ENCODE measurements at places on chromosomes 5 and 9.

DNA sequence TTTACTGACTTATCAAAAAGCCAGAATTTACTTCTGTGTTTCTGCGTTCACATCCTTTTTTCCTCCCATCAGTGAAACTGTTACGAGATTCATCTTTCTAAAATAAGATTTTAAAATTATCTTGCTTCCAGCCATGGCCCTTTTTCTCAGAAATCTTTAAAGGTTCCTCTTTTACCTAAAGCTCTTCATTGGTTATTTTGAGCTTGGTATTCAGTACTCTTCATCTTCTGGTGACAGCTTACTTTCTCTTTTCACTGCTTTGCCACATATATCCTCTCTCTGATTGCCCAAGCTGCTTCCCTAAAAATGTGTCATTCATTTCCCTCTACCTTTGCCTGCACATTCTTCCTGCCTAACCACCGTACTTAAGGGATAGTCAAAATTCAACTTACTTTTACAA lies 32.3 kb downstream of the TGFBR1 start:
- DNase-seq = no peak

DNA sequence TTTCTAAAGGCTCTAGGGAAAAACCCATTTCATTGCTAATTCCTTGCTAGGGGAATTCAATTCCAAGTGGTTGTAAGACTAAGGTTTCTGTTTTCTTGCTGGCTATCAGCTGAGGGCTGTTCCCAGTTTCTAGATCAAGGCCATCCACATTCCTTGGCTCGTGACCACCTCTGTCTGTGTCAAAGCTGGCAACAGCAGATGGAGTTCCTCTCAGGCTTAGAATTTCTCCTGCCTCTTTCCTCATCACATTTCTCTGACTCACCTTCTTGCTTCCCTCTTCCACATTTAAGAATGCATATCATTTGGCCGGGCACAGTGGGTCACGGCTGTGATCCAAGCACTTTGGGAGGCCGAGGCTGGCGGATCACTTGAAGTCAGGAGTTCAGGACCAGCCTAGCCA lies 19.0 kb downstream of the DAB2IP start:
- no peak for DNase-seq

DNA sequence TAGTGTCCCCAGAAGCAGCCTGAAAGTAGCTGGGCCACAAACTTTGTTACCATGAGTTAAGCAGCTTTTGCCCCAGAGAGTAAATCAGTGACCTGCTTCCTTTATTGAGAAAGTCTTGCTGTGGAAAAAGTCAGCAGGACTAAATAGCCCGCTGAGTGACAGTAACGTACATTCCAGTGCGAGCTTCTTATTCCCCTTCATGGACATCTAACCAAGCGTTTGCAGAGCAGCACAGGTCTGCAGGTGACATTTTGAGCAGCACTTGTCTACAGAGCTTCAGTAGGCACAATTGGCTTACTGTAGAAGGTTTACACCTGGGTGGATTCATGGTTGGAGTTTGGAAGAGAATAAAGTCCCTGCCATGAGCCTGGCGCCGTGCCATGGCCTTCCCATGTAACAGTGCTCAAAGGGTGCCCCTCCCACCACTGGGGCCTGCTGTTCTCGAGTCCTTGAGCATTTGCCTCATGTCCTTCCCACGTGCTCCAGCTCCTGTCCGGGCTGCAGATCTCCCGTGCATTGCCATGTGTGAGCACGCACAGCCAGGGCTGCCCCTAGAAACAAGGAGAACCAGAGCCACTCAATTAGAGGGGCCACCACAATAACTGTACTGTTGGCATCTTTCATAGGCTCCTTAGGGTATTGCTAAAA lies 41.3 kb upstream of the GRHPR start:
- DNase-seq = no peak

- DNase-seq = no peak
Measured at GRCh38 chr9:125989090-125989501, 241.9 kb downstream of the PBX3 start.

DNA sequence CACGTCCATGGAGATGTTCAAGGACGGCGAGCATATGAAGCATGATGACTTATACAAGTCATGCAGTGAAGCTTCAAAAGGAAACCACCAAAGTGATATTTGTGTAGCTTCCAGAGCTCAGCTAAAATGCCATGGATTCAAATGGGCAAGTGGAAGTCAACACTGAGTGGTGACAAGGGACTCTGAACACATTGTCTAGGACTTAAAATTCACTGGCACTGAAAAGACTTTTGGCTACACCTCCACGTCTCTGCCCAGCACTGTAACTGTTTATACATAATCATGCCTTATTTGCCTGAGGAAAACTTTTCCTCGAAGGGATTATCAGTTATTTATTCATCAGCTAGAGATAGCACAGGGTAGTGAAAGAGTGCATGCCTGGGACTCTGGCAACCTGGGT lies 15.2 kb downstream of the CTXN3 start:
- DNase-seq = no peak

- no peak for DNase-seq
Measured at GRCh38 chr9:128607642-128608350, 48.9 kb downstream of the DYNC2I2 start.

DNA sequence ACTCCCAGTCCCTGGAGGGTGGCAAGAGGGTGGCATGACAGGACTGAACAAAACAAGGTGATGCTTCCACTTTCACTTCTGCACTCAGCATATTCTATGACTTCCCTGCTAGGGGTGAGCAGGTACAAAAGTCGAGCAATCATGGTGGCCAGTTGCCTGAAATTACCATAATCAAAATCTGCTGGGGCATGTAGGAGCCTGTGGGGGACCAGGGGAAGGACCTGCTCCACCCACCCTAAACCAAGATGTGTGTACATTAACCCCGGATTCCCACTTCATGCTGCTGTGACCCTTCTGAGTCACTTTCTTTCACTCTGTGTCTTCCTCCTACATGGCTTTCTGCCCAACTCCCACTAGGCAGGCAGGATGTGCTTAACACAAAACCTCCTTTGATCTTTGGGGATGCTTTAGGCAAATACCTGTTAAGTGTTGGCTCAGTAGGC lies 73.3 kb upstream of the PHF24 start:
- no peak for DNase-seq

GRCh38 chr9:23648651-23649050 lies 177.4 kb downstream of the ELAVL2 start:
- DNase-seq = no peak

Data from stimulated activated CD8-positive, alpha-beta memory T cell treated with anti-CD3 and anti-CD28 coated beads, Interleukin-4, amount 100 ng/mL, for 4 hours (primary cell).